ENCODE measurements at places on chromosomes 4 and X.

DNA sequence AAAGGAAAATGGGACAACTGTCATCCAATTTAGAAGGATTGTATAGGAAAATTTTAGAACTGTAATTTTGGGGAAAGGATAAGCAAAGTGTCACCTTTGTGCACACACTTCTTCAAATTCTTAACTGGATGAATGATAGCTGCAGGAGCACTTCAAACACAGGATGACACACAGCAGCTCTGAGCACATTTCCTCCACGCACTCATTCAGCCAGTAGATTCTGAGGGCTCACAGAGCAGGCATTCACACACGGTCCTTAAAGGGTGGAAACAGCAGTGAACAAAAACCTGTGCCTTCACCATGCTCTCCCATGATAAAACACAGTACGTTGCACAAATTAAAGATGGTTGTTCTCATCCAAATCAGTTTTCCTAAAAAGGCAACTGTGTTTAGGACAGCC lies 38.5 kb upstream of the KLF3 start:
- DNase-seq, result peak; percentile 12

DNA sequence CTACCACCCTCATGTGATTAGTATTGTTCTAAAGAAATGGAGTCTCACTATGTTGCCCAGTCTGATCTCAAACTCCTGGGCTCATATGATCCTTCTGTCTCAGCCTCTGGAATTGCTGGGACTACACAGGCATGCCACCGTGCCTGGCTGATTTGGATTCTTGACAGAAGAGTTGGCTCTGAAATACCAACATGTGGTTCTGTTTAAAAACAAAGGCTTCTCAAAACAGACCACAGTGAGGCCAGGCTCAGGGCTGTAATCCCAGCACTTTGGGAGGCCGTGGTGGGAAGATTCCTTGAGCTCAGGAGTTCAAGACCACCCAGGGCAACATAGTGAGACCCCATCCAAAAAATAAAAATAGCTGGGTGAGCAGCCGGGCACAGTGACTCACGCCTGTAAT lies 126.7 kb downstream of the DHRSX start:
- no peak for DNase-seq

- no peak for DNase-seq
Observed at GRCh38 chr4:173991316-173991715, 292.2 kb downstream of the FBXO8 start.

- DNase-seq, result no peak
Observed at GRCh38 chr4:134463771-134464170, 262.2 kb upstream of the PABPC4L start.

GRCh38 chrX:42807393-42807792 lies 29.4 kb upstream of the PPP1R2C start:
- no peak for DNase-seq

DNA sequence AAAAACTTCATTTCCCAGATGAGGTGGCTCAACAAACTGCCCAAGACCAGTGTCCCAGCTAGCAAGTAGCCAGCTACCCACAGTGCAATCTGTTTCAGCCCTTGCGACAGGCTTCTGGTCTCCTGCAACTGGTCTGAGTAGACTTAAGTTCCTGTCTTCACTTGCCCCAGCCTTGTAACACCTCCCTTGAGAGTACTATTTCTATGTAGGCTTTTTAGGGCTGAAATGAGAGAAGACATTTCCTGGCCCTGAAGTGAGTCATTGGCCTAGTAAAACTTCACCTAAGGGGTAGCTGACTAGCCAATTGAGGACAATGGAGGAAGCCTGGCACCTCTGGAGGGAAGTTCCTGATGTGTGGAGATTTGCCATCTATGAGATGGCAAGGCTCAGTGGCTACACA lies 80.1 kb upstream of the STIM2 start:
- no peak for DNase-seq

DNA sequence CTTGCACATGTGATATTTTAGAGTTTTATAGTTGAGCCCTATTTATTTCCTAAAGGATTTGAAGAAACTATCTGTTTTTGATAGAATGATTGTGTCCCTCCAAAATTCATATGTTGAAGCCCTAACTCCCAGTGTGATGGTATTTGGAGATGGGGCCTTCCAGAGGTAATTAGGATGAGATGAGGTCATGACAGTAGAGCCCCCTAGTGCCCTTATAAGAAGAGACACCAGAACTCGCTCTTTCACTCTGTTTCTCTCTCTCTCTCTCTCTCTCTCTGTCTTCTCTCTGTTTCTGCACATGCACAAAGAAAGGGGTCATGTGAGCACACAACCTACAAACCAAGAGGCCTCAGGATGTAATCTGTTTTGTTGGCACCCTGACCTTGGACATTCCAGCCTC lies 921.9 kb upstream of the DIAPH2 start:
- DNase-seq, result no peak

DNA sequence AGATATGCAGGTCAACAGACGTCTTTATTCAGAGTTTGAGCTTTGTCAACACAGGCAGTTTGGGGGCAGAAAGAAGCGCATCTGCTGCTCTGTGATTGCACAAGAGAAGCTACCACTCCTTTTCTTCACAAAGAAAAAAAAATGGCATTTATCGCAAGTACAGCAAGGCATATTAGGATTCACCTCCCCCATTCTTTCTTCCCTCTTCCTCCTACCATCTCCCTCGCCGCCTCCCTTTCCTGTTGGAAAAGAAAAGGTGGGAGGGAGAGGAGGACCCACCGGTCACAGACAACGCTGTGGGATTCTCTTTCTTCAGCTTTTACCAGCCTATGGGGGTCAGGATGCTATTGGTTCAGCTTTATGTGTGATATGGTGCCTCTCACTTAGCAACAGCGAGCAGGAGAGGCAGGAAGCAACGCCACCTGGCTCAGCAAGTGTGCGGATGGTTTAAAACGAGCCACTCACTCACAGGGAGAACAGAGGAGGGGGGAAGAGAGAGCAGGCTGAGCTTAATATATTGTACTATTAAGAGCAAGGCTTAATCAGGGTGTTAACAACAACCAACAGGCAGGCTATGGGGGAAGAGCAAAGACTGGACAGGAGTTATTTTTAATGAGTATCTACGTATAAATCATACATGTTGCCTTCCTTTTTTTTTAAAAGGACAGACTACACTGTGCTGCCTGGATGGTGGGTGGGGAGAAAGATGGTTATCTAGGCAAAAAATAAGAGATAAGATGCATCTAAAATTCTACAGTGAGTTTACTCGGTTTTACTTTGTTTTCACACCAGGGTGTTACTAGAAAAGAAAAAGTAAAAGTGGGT lies 104.7 kb downstream of the MAML3 start:
- peak; percentile 55 for DNase-seq

DNA sequence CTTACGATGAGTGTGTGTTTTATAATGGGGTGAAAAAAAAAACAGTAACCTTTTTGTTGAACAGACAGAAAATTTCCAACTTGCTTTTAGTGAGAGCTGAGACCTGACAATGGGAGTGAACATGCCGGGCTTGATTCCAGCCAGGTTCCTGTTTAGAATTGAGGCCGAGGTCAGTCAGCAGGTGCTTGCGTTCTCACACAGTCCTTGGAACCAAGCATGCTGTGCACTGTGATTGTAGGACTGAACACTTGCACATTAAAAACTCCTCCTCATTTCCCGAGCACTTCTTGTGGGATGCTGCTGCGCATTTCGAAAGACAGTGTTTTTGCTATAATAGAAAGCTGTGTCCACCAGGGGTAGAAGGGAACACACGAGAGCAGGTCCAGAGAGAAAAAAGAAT lies 51.8 kb downstream of the TMEM131L start:
- no peak for DNase-seq

DNA sequence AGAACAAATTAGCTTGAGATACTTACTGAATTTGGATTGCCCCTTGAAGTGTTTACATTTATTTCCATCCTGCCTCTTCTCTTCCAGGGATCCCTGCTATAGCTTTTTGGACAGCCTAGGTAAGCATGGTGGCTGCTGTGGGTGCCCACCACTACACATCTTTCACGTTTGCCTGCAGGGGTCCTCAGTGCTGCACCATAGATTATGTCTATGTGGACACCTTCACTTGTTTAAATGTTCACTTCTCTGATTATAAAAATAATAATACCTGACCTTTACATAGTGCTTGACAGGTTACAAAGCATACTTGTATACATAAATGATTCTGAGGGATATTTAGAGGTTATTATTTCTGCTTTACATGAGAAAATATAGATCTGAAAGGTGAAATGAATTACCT lies 67.9 kb upstream of the SLC4A4 start:
- no peak for DNase-seq

- peak; percentile 26 for DNase-seq
Observed at GRCh38 chrX:13719192-13719856, 15.1 kb downstream of the TRAPPC2 start.

DNA sequence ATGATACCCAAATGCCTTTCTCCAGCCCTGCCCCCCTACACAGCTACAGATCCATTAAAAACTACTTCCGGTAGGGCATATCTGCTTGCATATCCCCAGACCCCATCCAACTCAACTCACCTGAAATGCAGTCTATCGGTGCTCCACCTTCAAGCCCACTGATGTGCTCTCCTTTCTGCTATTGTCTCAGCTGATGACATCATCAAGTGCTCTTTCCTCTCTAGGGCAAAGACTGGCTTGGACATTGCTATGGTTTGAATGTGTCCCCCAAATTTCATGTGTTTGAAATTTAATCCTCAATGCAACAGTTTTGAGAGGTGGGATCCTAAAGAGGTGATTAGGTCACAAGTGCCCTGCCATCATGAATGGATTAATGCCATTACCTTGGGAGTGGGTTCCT lies 212.4 kb downstream of the RELL1 start:
- no peak for DNase-seq

GRCh38 chr4:112759313-112759712 lies 122.4 kb downstream of the LARP7 start:
- no peak for DNase-seq

- DNase-seq, result peak; percentile 21
Observed at GRCh38 chrX:115330498-115331168, 41.1 kb downstream of the LUZP4 start.

DNA sequence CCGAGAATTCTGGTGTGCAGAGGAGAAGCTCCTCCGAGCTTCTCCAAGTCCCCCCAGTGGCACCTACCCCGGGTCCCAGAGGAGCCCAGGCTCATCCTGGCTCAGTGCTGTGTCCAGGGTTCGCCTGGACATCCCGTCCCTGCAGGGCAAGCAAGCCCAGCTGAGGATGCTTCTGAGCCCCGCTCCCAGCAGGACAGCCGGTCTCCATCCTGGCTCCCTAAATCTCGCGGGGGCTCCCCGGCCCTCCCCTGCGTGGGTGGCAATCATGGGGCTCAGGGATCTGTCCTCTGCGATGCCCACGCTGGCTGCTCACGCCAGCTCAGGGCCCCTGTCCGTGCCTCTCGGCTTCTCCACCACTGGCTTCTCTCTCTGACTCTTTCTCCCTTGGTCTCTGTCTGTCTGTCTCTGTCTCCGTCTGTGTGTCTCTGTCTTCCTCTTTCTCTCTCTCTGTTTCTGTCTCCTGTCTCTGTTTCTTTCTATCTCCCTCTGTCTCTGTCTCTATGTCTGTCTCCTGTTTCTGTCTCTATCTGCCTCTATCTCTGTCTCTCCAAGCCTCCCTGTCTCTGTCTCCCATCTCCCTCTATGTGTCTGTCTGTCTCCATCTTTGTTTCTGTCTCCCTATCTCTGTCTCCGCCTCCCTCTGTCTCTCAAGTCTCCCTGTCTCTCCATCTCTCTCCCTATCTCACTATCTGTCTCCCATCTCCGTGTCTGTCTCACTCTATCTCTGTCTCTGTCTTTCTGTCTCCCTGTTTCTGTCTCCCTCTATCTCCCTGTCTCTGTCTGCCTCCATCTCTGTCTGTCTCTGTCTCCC lies 27.8 kb upstream of the SLC25A6 start:
- DNase-seq, result no peak

Data from CD4-positive, alpha-beta T cell treated with Interleukin-6 at 100 ng/mL for 8 hours (primary cell).